ENCODE measurements at places on chromosomes 12 and 14.
A peak's percentile ranks its signal among the peaks of the same experiment; 100 is the strongest.

DNA sequence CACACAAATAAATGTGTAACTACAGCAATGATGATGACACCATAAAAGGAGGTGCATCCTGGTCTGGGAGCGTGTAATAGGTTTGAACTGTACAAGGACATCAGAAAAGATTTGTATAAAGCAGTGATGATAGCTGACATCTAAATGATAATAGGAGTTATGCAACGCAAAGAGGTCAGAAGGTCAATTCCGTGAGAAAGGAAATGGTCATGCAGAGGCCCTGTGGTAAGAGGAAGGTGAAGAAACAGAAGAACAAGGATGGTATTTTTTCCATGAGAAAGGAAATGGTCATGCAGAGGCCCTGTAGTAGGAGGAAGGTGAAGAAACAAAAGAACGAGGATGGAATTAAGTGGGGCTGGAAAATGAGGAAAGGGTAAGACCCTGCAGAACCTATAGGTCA is 106.7 kb upstream of the TMPO start:
- no peak for DNase-seq

DNA sequence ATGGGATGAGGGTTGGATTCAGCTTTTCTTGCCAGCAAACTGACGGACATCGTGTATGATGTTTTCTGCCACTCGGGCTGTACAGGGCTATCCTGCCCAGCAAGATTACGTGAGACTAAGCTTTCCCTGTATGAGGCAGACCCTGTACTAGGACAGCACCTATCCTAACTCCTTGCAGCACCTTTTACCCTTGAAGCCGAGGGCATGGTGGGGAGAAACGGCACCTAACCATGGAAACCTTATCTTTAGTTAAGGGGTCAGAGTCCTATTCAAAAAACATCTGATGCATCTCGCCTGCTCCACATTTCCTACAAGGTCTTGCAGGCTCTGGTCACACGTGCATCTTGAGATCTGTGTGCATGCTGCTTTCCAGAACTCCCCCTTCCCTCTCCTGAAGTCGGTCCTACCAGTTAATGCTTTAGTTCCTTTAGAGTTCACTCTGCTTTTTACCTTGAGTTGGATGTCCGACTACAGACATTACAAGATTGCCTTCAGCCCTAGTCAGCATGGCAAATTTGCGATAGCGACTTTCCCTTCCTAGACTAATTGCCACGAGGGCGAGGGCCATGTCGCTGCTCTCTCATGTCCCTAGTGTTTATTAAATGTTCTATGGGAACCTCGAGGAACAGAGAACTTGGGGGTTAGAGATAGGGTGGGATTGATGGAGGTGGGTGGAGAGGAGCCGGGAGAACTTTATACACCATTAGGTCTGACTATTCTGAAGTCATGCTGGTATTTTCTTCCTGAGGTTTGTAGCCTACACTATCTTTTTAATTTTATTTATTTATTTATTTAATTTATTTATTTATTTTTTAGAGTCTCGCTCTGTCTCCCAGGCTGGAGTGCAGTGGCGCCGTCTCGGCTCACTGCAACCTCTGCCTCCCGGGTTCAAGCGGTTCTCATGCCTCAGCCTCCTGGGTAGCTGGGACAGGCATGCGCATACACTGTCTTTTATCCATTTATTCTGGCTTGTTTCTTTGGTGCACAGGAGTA is 6.6 kb downstream of the RAN start:
- no peak for DNase-seq

GRCh38 chr14:90583427-90583826 is 186.6 kb downstream of the CALM1 start:
- no peak for DNase-seq

DNA sequence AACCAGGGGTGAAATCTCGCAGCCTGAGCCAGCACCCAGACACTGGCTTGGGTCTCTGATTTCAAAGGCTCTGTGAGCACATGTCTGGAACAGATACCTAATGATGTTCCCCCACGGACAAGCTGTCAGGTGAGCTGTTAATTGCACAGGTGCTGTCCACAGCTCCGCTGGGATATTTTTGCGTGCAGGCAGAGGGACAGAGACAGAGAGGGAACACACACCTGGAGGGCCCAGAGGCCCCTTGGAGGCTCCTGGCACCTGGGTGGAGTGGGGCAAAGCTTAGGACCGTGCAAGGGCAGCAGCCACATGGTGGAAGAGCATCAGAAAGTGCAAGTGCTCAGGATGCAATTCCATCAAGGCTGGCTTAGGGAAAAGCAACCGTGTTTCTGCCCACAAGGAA is 57.3 kb downstream of the ARL6IP4 start:
- DNase-seq, result no peak

DNA sequence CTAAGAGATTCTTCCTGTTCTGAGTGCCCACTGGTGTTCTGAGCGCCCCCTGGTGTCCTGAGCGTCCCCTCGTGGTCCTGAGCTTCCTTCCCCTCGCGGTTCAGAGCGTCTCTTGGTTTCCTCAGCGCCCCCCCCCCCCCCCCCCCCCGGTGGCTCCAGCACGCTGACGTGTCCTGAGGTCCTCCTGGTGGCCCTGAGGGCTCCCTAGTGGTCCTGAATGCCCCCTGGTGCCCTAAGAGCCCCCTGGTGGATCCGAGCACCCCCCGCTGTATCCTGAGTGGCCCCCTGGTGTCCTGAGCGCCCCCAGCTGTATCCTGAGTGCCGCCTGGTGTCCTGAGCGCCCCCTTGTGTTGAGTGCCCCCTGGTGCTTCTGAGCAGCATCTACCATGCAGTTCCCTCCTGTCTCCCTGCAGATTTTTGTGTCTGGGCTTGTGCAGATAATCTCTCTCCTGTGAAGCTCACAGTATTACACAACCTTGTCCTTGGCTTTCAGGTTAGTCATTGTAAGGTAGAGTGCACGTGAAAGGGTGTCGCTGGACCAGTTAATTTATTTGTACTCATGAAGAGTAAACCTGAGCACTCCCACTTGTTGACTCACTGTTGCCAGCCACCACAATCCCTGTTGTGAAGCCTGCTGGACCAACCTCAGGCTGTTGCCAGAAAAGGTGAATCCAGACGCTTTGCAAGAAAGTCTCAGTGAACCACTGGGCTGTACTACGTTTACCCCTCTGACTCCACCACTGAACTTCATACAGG is 1168.4 kb downstream of the TMEM121 start:
- DNase-seq, result peak; percentile 39

DNA sequence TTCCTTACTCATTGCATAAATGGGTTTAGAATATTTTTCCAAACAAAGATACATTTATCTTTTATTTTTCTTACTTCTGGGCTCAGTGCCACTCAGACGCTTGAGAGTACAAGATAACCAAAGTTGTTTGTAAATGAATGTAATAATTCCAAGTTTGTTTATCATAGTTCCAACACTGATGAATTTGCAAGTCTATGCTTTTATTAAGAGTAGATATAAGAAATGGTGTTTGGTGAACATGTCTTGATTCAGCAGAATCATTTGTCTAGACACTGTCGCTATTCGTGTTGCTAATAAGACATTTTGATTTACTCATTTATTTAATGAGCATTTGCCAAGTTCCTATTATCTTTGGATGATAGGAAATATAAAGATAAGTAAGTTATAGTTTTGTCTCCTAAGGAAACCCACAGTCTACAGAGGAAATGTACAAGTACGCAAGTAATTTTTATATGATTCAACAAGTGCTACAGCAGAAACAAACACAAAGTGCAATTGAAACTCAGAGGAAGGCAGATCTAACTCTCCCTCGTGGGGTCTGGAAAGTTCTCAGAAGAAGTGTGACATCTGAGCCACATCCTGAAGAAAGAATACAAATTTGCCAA is 132.8 kb upstream of the FSCB start:
- no peak for DNase-seq

- no peak for DNase-seq
Observed at GRCh38 chr14:104313674-104314073, 175.3 kb downstream of the KIF26A start.

DNA sequence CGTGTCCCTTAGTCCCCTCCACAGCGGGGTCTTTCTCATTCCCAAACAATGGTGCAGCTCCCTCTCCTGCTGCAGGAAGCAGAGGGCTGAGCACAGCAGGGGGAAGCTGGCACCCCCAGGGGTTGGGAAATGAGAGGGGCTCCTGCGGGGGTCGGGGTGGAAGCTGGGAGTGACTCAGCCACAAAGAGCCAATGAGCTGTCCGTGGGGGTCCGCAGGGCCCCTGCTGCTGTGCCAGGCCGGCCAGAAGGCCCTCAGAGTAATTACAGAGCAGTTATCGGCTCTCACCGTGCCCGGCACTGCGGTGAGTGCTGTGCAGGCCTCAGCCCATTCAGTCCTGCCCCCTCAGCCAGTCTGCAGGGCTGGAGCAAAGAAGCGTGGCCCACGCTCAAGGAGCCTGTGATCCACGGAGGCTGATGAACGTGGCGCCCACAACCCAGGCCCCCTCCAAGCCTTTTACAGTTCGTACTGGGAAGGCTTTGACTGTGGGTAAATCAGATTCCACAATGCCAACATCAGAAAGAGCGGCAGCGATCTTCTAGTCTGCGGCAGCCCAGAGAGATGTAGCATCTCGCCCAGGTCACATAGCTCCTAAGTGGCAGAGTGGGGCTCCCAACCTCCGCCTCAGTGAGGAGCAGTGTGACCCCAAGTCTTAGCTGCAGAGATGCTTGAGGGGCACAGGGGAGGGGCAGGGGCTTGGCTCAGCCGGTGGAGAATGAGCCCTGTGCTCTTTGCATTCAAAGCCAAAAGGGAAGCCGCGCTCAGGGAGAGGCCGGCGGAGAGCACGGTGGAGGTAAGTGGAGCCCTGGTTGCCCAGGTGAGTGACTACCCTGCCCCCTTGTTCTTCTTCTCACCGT is 43.4 kb downstream of the SLC6A12 start:
- no peak for DNase-seq

DNA sequence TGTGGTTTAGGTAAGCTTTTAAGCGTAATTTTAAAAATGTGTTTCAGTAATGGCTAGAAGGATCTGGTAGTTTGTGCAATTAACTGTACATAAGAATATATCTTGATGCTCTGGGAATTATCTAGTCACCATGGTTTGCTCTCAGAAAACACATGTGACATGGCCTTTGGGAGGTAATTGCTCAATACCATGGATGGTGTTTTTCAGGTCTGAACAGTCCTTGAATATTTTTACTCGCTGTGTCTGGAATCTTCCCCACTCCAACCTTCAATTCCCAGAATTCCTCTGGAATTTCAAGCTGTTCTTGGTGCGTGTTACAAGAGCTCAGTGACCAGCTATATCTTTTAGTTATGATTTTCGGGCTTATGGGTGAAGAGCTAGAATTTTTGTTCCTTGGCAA is 85.3 kb downstream of the DAAM1 start:
- no peak for DNase-seq

DNA sequence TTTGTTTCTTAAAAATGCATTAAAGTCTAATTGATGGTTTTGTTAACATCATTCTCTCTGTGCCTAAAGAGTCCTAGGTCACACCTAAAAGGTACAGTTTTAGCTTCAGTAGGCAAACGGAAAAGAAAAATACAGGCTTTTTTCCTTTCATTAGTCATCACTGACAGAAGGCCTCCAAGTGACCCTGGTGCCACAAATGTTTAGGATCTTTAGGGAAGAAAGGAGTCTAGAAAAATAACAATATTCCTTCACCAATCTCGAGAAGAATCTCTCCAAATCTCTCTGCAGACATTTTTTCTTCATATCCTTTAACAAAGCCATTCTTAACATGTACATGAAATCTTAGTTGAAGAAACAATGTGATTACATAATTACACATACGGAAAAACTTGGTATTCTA is 2.0 kb downstream of the DENND5B start:
- DNase-seq, result no peak

DNA sequence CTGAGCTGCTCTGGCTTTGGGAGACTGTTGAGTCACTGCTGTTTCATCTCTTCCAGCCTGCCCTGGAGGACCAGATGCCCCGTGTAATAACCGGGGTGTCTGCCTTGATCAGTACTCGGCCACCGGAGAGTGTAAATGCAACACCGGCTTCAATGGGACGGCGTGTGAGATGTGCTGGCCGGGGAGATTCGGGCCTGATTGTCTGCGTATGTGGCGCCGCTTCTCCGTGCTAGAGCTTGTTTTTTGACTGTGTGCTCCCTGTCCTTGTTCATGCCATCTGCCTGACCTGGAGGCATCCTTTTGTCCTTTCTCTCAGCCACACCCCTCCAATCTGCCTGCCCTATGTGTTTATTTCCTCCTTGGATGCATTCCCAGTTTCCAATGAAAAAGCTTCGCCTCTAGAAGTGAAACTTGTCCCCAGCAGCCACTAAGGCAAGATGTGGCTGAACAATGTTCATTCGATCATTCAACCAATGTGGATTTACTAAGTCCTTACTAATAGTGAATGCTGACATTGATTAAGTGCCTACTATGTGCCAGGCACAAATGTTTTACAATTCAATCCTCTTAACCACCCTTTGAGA is 98.6 kb downstream of the NT5DC3 start:
- no peak for DNase-seq

DNA sequence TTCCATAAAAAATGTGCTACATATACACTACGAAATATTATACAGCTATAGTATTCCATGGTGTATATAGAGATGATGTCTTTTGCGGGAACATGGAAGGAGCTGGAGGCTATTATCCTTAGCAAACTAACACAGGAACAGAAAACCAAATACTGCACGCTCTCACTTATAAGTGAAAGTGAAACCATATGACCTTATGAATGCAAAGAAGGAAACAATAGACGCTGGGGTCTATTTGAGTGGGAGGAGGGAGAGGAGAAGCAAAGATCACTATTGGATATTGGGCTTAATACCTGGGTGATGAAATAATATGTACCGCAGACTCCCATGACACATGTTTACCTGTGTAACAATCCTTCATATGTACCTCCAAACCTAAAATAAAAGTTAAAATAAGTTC is 142.8 kb downstream of the LRFN5 start:
- DNase-seq, result no peak

DNA sequence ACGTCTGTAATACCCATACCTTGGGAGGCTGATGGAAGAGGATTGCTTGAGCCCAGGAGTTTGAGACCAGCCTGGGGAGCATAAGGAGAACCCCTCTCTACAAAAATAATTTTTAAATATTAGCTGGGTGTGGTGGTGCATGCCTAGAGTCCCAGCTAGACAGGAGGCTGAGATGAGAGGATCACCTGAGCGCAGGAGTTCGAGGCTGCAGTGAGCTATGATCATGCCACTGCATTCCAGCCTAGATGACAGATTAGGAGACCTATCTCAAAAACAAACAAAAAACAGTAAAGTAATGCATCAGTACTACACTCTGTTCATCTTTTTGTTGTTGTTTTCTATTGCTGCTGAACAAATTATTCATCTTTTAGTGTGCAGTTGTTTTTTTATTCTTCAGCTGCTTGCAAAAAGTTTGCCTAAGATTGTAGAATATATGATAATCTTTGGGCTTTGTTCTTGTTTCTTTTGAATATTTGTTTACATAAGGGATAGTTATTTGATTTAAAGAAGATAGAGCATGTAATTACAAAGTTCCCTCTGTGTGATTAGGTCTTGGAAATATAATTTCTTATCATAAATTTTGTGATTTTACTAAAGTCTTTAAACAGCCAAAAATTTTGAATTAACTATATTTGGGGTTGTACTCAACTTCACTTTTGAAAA is 8.2 kb downstream of the ARHGAP5 start:
- no peak for DNase-seq

- no peak for DNase-seq
Observed at GRCh38 chr12:47887529-47887928, 17.3 kb downstream of the VDR start.

- DNase-seq, result no peak
Observed at GRCh38 chr14:73795974-73796373, 55.7 kb upstream of the PTGR2 start.

Measured in effector memory CD4-positive, alpha-beta T cell (primary cell).